ENCODE measurements at places on chromosomes 5 and 9.

- no peak for DNase-seq
Observed at GRCh38 chr9:13948037-13948436, 365.9 kb downstream of the NFIB start.

DNA sequence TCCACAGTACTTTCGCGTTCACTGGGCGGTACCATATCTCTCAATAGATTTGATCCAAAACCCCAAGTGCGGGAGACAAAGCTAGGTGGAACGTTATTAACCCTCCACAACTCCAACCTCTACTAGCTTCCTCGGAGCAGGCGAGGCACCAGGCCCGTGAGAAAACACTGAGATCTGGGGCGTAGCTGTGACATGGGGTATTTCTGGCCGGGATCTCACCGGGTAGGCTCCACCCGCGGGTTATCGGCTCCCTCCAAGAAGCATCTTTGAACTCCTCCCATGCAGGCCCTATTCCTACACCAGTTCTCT is 350 bp upstream of the SLC25A46 start:
- no peak for DNase-seq

DNA sequence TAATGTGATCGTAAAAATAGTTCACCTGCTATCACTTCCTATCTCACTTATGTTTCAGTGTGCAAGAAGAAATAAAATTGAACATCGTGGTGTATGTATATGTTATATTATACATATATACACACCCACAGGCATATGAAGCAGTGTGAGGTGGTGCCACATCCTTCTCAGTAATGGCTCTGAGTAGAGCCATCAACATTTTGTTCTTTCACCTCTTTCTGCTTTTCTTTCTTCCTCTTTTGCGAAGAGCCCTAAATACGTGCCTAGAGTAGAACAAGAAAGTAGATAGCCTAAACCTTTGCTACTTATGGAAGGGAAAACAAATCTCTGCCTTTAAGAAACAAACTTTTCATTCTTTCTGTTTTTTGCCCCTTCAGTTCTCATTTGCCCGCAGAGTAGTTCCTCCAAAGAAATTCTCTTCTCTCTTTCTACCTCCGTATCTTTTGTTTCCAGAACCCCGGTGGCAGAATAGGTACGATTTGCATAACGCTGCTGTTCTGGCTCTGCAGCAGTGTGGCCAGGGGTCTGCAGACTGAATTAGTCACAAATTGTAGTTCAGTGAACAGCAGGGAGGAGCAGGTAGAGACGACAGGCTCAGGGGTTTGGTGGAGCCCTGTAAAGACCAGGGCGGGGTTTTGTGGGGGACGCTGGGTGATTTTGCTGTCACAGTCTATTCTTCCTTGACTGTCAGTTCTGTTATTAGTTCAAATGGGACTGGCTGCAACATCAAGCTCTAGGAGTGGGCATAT is 40.5 kb upstream of the PJA2 start:
- DNase-seq: no peak

DNA sequence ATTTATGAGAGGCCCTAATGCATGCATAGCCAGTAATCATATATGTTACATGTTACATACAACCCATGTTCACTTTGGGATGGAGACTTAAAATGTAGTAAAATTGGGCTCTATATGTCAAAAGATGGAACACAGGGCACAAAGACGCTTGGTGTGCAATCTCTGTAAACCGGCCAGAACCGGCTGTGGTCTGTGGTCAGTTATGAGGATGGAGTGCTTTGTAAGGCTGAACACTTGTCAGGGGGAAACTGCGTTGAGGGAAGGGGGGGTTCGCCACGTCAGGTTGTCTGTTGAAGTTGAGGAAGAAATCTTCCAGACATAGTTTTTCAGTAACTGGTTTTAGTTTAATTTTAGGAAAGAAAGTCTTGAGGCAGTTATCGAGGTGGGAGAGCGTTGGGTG is 2.7 kb upstream of the CKMT2 start:
- DNase-seq: no peak

DNA sequence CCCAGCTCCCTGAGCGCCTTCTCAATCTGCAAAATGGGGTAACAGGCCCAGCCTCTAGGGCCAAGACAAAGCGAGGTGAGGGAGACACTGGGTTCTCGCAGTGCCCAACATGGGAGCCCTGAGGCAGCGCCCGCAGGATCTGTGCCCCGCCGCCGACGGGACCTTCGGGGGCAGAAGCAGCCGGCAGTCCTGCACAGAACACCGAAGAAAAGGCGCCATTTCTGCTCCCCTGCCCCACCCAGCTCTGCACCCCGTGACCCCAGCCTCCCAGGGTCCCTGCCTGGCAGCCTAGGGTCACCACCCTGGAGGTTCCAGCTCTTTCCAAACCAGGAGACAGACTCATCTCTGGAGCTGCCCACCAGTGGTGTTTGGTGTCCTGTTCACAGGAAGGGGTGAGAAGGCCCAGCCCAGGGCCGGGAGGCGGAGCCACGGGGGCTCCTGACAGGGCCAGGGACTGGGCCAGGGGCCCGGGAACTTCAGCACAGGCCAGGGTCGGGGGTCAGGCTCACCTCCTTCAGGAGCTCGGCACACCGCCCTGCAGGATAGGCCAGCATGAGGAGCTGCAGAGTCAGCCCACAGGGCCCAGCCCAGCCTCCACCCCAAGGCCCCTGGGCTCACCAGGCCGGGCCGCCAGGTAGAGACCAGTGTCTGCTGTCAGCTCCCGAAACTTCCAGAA is 3.3 kb downstream of the LCN8 start:
- no peak for DNase-seq

DNA sequence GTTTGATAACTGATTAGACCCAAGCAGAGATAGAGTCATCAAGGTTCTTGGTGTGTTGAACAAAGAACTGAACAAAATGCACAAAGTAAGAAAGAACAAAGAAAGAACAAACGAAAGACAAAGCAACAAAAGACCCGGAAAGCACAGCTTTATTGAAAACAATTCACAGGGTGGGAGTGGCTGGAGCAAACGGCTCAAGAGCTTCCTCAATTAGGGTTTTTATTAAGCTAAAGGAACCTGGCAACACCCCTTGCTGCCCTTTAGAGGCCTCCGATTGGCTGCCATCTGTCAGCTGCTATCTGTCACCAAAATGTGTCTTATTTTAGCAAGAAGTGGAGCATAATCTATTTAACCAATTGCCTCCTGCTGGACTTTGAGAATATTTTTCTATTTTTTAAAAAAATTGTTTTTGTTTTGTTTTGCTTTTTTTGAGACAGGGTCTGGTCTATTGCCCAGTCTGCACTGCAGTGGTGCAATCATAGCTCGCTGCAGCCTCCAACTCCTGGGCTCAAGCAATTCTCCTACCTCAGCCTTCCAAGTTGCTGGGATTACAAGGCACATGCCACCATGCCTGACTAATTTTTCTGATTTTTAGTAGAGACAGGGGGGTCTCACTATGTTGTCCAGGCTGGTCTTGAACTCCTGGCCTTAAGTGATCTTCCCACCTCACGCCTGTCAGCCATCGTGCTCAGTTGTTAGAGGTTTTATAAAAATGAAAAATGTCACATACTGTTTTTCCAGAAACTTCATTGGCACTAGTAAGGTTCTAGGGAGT is 7.7 kb upstream of the ABO start:
- no peak for DNase-seq

DNA sequence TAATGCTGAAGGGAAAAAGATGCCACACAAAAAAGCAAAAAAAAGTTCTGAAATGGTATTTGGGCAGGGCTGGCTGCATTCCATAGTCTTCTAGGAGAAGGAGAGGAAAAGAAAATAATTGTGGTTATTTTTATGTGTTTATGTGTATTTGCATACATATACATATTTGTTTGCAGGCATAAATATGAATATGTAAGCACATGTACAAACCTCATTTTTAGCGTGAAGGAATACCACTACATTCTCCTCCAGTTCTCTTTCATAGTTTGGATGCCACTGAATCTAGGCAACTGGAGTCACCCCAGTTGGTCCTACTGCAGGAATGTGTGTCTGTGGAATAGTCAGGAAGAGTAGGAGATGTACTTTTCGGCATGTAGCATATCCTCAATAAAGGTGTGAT is 181.1 kb downstream of the YTHDC2 start:
- no peak for DNase-seq
